ENCODE measurements at places on chromosomes 13 and 19. TPM values are rescaled to one million over a fixed set of nuclear protein-coding genes. Genes with fewer than 3 reads are reported as not detected.

- DNase-seq, result no peak
Measured at GRCh38 chr19:2291185-2291751, 9.3 kb upstream of the PEAK3 start.

DNA sequence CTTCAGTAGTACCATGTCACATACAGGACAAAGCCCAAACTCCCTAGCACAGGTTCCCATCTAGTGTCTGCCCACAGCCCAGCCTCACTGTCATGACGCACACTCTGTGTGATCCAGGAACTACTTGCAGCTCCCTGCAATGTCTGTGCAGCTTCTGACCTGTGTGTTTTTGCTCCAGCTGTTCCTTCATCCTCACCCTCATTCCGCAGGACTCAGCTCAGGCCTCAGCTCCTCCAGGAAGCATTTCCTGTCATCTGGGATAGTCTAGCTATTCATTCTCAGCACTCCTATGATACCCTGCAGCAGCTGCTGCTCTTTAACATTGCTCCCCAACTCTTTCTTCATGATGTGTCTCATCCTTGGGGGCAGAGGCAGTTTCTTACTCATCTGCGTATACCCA, 56.1 kb downstream of the ENOX1 start:
- DNase-seq, result no peak

DNA sequence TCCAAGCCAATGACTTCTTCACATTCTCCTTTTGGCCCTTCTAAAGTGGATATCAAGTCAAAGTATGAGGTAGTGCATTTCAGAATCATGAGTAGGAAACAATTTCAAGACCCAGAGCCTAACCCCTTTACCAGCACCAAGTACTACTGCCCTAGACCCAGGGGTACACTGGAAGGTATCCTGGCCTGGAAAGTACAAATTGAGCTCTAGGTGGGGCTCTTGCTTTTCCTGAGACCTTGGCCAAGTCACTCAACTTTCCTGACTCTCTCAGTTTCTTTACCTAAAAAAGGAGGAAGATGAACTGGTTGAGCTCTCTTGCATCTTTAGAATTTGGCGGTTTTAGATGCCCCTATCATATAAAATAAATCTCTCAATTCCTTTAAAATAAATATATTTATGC, 204.7 kb downstream of the FGF14 start:
- no peak for DNase-seq

DNA sequence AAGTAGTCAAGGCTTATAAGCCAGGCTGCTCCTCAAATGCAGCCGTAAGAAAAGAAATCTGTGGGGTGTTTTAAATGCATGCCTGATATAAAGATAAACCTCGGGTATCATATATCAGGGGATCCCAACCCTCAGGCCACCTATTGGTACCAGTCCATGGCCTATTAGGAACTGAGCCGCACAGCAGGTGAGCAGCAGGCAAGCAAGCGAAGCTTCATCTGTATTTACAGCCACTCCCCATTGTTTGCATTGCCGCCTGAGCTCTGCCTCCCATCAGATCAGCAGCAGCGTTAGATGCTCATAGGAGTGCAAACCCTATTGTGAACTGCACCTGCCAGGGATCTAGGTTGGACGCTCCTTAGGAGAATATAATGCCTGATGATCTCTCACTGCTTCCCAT, 233.5 kb upstream of the SERP2 start:
- no peak for DNase-seq

- DNase-seq, result no peak
Measured at GRCh38 chr19:13808856-13809255, 13.6 kb downstream of the ZSWIM4 start.

GRCh38 chr13:35839806-35840205, 291.4 kb downstream of the DCLK1 start:
- DNase-seq, result no peak

- DNase-seq, result no peak
Measured at GRCh38 chr19:12774588-12775555, at the start of gene HOOK2. Gene HOOK2 (minus strand): TSS chr19:12775552. CDS start chr19:12775449, 103 bp downstream.

DNA sequence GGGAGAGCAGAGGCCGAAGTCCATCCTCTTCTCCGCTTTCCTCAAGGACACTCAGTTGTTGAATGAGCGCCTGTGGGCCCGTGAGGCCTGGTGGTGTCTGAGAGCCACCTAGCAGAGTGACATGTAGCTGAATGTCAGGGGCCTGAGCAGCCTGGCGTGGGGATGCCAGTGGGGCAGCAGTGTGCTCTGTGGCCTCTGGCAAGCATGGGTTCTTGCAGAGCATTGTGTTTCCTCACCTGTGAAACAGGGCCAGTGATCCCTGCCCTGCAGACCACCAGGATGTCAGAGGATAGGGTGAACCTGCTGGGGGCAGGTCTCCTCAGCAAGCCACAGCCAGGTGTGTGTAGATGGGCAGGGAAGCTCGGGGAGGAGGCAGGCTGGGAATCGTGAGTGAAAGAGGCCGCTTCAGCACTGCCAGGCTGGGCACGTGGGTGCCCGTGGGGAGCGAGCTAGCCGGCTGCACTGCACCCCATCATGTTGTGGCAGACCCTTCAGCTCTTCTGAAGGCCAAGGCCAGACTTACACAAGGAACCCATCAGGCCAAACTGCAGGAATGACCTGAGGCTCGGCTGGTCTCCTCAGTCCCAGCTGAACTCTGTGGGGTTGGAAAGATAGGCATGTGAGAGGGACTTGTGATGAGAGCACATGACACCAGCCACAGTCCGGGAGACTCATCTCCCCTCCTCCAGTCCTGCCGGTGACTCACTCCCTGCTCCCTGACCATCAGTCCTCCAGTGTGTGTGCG, 5.0 kb downstream of the PPP1R37 start:
- no peak for DNase-seq

- DNase-seq, result no peak
Measured at GRCh38 chr13:36129539-36129938, 1.6 kb downstream of the DCLK1 start.

DNA sequence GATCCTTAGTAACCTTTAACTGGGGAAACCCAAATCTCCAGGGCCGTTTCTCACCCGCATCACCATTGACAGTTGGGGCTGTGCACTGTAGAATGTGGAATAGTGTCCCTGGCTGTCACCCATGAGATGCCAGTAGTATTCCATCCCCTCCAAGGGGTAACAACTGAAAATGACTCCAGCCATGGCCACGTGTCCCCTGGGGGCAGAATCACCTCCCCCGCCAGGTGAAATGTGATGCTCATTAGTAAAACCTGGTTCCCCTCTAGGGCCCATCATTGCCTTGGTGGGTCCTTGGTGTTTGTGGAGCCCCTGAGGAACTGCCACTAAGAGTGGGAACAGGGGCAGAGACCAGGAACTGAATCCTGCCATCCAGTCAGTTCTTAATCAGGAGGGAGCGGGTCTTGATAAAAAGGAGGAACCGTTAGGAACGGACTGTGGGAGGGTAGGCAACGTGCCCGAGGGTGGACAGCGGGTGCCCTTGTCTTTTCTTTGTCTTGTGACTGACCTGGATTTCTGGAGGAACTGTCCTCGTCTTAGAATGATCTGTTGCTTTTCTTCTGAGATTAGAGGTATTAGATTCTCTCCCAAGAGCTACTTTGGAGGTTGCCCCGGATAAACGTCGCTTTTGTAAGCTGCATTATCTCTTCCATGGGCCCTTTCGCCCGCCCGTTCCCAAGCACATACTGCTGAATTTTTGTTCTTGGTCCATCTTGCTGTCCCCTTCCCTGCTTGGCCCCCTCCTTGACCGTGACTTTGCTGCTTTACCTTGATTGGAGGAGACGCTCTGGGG, 3.5 kb downstream of the MYO9B start:
- no peak for DNase-seq

GRCh38 chr13:79703772-79704171, 222.8 kb downstream of the NDFIP2 start:
- no peak for DNase-seq

DNA sequence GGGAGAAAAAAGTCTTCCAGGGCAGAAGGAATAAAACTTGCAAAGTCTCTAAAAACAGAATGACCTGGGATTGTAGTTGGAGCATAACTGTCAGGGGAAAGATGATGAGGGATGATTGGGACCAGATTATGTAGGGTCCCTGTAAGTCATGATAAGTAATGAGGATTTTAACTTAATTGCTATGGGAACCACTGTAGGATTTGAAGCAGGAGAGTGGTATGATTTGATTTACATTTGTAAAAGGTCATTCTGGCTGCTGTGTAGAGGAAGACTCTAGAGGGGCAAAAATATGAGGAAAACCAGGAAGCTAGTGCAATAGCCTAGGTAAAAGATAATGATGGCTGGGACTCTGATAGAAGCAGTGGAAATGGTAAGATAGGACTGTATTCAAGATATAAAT, 900.2 kb downstream of the DIAPH3 start:
- no peak for DNase-seq

DNA sequence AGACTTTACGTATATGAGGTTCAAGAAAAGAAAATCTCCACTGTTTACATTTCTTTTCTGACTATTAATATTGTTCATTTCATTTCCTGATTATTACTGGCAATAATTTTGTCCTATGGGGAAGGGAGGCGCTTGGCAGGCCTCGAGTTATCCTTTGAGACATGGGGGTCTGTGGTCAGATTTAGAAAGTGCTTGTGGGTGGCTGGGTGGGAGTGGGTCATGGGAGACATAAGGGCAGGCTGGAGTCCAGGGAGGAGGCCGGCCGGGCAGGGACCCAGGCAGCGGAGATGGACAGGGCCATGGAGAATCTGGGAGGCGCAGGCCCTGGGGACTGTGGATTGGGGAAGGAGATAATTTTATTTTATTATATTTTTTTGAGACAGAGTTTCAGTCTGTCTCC, 40.1 kb downstream of the LTBP4 start:
- DNase-seq, result no peak

DNA sequence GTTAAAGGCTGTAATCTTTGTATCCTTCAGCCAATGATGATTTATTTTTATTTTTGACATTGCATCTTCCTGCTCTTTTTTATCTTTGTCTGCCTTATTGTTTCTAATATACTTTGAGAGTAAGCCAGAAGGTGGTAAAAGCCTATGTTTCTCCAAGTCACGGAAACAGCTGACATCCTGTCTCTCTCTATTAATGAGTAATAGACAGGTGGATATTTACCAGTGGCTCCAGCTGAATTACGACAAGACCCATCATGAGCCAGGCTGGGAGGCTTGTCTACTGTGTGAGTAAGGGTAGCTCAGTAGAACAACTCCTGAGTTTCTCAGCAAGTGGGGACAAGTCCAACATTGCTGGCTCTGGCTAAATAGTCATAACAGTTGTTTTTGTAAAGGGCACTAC, 166.6 kb downstream of the NDFIP2 start:
- no peak for DNase-seq

GRCh38 chr13:75263741-75264407, 218.1 kb downstream of the TBC1D4 start:
- no peak for DNase-seq

GRCh38 chr19:13007292-13008045, 12.2 kb downstream of the NFIX start:
- no peak for DNase-seq

DNA sequence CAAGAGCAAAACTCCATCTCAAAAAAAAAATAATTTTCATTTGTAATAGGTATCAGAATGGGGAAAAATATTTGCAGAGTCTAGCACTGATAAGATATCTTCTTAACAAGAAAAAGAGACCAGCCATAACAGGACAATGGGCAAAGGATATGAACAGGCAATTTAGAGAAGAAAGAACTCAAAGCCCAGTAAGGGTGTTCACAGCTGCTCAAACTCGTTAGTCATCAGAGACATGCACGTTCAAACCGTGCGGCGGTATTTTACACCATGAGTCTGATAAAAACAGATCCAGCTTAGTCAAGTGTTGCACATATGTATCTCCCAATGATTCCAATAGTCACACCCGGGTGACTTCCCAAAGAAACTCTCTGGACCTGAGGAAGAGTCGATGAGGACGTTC, 13.7 kb upstream of the NCCRP1 start:
- DNase-seq, result no peak

DNA sequence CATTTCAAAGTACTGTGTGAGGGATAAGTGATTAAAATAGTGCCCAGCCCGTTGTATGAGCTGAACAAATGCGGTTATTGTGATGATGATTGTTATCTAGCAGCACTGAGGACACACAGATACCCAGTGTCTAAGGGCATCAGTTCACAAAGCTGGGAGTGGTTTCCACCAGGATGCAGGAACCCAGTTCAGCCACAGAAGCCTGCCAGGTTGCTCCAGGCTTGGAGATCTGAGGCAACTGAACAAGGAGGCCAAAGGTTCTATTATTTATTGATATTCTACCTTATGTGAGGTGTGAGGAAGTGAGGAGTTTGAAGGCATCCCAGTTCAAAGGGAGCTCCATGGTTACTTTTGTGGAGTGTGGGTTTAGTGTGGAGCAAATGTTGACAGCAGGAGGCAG, 13.2 kb downstream of the DIAPH3 start:
- DNase-seq, result no peak

DNA sequence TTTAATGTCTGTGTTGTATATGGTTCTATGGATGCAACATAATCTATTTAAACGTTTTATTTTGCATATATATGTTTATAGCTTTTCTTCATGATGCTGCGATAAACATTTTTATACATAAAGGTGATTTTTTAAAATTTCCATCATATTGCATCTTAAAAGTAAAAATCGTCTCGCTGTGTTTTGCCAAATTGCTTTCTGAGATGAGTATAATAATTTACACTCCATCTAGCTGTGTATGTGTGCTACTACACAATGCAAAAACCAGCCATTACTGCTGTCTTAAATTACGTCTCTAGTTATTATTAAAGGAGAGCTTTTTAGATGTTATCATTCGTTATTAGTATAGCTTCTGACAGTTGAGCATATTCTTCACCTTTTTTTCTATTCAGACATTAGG, 37.2 kb downstream of the METTL21C start:
- no peak for DNase-seq

DNA sequence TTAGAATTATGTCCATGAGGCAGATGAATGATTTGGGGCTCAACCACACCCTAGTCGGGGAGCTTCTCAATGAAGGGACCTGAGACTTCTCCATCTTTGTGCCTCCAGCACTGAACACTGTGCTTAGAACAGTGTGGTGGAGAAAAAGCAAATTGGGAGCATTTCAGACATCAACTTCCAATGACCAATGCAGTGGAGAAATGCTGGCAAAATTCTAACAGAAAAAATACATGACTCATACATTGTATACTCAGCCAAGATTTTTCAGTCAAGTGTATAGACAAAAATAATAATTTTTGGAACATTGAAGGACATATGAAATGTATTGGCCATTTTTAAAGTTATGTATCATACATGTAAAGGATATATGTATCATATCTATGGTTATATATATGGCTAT, 134.7 kb downstream of the FGF14 start:
- no peak for DNase-seq

Gene MATK
- 7.2 TPM for total RNA-seq

Gene AXL
- total RNA-seq, result 0.32 TPM

Gene URAD
- total RNA-seq, result not detected

Gene ZNF653
- total RNA-seq, result 24.1 TPM

Gene RAVER1
- total RNA-seq, result 56.1 TPM

Gene NLRP4
- total RNA-seq, result not detected

Gene PBX4
- total RNA-seq, result 56.3 TPM

Gene ZIM2
- not detected for total RNA-seq

Gene ZIC2
- not detected for total RNA-seq

Gene LILRA1
- total RNA-seq, result not detected

Measured in CD4-positive, alpha-beta memory T cell (primary cell).